NAMALWA (cell line): ENCODE measurements at places on chromosomes 13 and 19.

DNA sequence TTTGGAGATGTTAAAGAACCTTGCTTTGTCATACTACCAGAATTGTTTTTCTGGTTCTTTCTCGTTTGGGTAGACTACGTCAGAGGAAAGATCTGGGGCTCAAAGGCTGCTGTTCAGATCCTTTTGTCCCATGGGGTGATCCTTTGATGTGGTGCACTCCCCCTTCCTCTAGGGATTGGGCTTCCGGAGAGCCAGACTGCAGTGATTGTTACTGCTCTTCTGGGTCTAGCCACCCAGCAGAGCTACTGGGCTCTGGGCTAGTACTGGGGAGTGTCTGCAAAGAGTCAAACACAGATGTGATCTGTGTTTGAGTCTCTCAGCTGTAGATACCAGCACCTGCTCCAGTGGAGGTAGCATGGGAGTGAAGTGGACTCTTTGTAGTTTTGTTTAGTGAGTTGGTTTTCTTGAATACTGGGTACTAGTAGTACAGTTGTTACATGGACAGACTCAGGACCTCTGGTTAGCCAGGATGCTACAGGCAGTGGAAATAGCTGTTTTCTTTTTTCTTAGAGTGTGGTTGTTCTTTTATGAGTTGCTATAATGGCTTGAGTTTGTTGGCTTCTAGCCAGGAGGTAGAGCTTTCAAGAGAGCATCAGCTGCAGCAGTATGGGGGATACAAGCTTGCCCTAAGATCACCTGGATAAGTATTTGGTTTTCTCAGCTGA lies 34.4 kb downstream of the DNAJC15 start:
- peak; percentile 52 for DNase-seq

DNA sequence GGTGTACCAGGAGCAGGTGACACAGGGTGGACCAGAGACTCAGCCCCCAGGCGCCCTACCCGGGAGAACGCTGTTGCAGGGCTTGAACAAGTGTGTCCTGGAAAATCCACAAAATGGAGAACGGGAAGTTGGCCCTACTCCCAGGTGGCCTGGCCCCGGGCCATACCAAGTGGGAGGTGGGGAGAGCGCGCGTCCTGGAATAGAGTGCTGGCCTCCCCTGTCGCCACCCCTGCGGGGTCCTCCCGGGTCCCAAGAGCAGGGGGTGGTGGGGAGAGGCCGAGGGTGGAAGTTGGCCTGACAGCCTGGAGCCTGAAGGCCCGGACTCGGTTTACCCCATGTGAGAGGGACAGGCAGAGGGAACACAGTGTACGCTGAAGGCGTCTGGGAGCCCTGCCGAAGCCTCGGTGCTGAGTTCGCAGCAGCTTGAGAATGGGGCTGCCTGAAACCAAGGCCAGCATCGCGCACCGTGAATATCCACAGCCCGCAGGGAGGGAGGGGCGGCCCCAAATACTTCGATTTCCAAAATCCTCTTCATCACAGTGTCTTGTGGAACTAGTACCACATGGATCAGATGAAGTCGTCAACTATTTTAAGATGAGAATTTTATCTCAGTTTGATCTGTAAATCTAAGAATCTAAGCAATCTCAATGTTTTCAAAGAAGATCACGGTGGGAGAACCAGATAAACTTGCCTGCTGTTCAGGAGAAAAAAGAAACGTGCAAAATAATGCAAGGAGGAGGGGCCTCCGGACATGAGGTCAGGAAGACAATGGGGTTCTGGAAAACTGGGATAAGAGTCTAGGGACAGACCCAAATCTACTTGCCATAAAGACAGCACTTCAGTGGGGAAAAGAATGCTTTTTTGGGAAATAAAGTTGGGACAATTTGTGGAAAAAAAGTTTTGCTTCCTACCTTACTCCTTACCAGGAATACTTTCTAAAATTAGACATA lies 10.4 kb upstream of the KLF16 start:
- DNase-seq, result no peak

GRCh38 chr13:70218618-70219017 lies 110.4 kb upstream of the KLHL1 start:
- DNase-seq, result no peak

- DNase-seq, result no peak
Observed at GRCh38 chr13:43383498-43384165, 360.2 kb downstream of the DNAJC15 start.

GRCh38 chr19:45973553-45974338 lies at the start of gene NOVA2:
Gene NOVA2 (minus strand): TSS chr19:45973865. CDS start chr19:45973351, 514 bp downstream.
- DNase-seq, result peak; percentile 86

DNA sequence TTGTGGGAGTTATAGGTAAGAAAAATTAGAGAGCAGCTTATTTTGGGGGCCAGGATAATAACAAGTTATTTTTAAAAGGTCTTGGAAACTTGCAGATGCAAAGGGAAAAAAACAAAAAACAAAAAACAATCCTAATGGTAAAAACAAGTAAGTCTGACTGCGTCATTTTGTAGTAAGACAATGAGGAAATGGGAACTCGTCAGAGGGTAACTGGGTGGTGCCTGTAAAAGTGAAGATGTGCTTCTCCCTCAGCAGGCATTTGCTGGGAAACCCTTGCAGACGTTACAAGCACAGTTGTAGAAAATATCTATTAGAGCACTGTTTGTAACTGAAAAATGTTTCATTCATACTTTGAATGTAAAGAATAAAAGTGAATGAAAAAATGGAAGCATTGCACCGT lies 2.2 kb upstream of the TNFSF13B start:
- DNase-seq, result no peak

DNA sequence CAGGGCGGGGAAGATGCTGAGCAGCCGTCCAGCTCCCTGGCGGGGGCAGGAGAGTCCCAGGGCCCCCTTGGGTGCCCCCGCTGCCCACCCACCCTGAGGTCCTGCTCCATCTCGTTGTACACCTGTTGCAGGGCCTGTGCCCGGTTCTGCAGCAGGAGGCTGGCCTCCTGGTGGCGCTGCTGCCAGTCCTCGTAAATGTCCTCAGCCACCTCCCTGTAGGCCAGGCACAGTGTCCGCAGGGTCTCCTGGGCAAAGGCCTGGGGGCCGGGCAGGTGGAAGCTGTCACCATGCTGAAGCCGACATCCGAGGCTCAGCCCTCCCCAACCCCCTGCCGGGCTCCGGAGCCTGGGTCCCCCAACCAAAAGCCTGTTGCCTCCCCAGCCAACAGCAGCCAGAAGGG lies 20.2 kb downstream of the ATP8B3 start:
- no peak for DNase-seq

GRCh38 chr13:83853771-83854170 lies 28.5 kb downstream of the SLITRK1 start:
- no peak for DNase-seq

DNA sequence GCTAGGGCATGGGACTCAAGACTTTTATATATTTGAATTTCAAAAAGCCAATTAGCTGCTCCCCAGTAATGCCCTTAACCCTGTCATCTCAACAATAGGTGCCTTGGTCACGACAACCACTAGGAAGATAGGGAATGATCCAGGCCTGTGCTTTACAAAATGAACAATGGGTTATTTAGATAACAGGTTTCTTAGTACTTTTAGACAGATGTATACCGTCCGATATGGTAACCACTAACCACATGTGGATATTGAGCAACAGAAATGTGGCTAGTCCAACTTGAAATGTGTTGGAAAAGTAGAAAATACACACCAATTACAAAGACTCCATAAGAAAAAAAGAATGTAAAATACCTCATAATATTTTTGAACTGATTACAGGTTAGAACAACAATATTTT lies 201.2 kb downstream of the LHFPL6 start:
- DNase-seq, result no peak

GRCh38 chr19:52666506-52666905 lies 28.4 kb upstream of the ZNF83 start:
- DNase-seq, result no peak

GRCh38 chr19:21691661-21692060 lies 75.7 kb downstream of the ZNF100 start:
- DNase-seq, result no peak

DNA sequence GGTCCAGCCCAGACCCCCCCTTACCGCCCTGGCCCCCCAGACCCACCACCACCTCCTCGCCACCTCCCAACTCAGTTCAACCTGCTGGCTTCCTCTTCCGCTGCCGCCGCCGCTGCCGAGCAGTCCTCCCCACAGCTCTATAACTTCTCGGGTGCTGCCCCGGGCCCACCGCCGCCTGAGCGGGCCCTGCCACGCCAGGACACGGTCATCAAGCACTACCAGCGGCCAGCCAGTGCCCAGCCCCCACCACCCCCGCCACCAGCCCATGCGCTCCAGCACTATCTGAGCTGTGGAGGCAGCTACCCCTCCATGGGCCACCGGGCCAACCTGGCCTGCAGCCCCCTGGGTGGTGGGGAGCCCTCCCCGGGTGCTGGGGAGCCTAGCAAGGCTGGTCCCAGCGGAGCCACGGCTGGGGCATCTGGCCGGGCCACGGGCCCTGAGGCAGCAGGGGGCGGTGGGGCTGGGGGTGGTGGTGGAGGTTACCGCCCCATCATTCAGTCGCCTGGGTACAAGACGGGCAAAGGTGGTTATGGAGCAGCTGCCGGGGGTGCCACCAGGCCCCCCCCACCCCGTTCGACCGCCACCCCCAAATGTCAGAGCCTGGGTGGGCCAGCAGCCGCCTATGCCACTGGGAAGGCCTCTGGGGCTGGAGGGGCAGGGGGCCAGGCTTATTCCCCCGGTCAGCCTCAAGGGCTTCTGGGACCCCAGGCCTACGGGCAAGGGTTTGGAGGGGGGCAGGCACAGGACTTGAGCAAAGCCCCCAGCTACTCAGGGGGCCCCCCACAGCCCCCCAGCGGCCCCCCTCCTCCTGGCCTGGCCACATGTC lies 4.2 kb downstream of the PRR12 start:
- no peak for DNase-seq

DNA sequence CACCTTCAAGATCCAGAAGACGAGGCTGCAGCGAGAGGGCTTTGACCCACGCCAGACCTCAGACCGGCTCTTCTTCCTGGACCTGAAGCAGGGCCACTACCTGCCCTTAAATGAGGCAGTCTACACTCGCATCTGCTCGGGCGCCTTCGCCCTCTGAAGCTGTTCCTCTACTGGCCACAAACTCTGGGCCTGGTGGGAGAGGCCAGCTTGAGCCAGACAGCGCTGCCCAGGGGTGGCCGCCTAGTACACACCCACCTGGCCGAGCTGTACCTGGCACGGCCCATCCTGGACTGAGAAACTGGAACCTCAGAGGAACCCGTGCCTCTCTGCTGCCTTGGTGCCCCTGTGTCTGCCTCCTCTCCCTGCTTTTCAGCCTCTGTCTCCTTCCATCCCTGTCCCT lies 7.0 kb upstream of the PGLS start:
- DNase-seq, result no peak

DNA sequence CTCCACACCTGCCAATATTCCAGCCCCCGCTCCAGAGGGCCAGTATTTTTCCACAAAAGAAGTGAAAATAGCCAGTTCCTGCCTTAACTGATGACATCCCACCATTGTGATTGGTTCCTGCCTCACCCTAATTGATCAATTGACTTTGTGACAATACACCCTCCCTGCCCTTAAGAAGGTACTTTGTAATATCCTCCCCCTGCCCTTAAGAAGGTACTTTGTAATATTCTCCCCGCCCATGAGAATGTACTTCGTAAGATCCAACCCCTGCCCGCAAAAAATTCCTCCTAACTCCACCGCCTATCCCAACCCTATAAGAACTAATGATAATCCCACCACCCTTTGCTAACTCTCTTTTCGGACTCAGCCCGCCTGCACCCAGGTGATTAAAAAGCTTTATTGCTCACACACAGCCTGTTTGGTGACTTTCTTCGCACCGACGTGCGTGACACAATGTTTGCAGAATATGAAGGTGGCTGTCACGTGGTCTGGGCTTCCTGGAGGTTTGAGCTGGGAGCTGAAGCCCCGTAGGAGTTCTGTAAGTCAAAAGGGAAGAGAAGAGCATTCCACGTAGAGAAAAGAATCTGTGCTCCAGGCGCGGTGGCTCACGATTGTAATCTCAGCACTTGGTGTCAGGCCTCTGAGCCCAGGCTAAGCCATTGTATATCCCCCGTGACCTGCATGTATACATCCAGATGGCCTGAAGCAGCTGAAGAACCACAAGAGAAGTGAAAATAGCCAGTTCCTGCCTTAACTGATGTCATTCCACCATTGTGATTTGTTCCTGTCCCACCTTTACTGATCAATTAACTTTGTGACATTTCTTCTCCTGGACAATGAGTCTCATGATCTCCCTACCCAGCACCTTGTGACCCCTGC lies 6.2 kb upstream of the FUT3 start:
- no peak for DNase-seq

- DNase-seq, result no peak
Observed at GRCh38 chr19:55370305-55370988, at the start of gene IL11. Gene IL11 (minus strand): TSS chr19:55370463. CDS start chr19:55370310, 153 bp downstream.

DNA sequence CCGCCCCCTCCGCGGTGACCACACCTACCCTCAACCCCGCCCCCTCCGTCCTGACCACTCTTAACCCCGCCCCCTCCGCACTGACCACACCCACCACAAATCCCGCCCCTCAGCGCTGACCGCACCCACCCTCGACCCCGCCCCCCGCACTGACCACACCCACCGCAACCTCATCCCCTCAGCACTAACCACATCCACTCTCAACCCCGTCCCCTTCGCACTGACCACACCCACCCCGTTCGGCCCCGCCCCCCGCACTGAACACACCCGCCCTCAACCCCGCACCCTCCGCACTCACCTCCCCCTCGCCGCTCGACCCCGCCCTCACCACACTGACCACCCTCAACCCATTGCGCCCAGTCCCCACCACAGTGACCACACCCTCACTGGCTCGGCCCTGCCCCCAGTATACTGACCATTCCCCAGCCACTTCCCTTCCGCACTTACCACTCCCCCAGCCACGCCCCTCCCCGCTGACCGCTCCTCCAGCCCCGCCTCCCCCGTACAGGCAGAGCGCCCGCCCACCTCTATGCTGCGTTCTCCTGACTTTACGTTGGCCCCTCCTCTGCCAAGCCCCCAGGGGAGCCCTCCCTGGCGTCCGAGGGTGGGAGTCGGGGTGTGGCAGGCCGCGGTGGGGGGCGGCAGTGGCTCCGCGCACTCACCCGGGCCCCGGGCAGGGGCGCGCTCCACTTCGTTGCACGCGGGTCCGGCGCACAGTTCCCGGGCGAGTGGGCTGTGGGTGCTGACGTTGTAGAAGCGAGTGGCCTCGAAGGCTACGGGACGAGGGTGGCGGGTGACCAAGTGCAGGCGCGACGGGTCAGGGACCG lies 8.4 kb downstream of the F2RL3 start:
- peak; percentile 85 for DNase-seq

- no peak for DNase-seq
Observed at GRCh38 chr19:58326501-58326913, 287 bp upstream of the ZSCAN22 start.
